T-helper 17 cell (primary cell): ENCODE measurements at places on chromosomes 2 and 18. TPM values are rescaled to one million over a fixed set of nuclear protein-coding genes. Genes with fewer than 3 reads are reported as not detected.

DNA sequence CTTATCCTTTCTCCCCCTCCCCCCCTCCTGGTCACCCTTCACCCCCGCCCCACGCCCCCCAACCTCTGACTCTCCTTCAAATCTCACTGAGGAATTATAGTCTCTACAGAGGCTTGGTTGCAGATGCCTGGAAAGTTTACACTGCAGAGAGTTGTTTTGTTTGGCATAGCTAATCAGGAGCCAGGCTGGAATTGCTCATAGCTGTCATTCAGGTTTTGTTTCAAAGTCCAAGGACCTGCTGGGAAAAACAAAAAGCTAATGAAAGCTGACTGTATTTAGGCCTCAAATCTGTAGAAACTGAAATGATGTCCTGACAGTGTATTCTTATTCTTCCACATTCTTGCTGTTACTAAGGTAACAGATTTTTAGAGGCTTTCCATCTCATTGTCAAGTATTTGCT, 22.6 kb downstream of the GREB1L start:
- H3K27me3 ChIP-seq, result peaks cover 22% of the 10 kb centered on the region
- H3K4me1 ChIP-seq, result no peaks in the 10 kb centered on the region
- H3K36me3 ChIP-seq, result no peaks in the 10 kb centered on the region
- H3K4me3 ChIP-seq, result no peak overlapping the region
- DNase-seq, result no peak

DNA sequence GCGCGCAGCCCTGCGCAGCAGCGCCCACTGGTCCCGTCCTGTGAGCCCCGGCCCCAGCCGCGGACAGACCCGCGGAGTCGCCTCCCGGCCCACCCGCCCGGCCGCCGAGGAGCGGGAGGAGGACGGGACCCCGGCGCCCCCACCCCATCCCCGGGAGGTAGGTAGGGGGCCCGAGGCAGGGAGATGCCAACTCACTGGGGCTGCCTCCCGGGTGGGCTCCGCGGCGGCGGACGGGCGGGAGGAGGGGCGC, 160 bp downstream of the SPTBN1 start:
- H3K36me3 ChIP-seq, result peaks cover 2% of the 10 kb centered on the region
- no peak overlapping the region for H3K27ac ChIP-seq
- peak overlapping the region; percentile 86 for H3K4me3 ChIP-seq
- peaks cover 48% of the 10 kb centered on the region for H3K27me3 ChIP-seq

The SALL3 gene
- not detected for total RNA-seq

- H3K27me3 ChIP-seq, result peaks cover 22% of the 10 kb centered on the region
- no peaks in the 10 kb centered on the region for H3K4me1 ChIP-seq
- no peak overlapping the region for H3K4me3 ChIP-seq
- no peaks in the 10 kb centered on the region for H3K36me3 ChIP-seq
- H3K27ac ChIP-seq, result no peak overlapping the region
- no peak for DNase-seq
These were observed 122.3 kb upstream of the SIX2 start for GRCh38 chr2:45131587-45131986.

- DNase-seq, result no peak
- no peak overlapping the region for H3K4me3 ChIP-seq
- no peaks in the 10 kb centered on the region for H3K4me1 ChIP-seq
- H3K36me3 ChIP-seq, result no peaks in the 10 kb centered on the region
- H3K27ac ChIP-seq, result no peak overlapping the region
These were observed 216.8 kb upstream of the HNMT start for GRCh38 chr2:137747509-137747908.

GRCh38 chr2:158753641-158754611, 41.2 kb upstream of the DAPL1 start:
- H3K4me1 ChIP-seq, result peaks cover 3% of the 10 kb centered on the region
- no peaks in the 10 kb centered on the region for H3K36me3 ChIP-seq

DNA sequence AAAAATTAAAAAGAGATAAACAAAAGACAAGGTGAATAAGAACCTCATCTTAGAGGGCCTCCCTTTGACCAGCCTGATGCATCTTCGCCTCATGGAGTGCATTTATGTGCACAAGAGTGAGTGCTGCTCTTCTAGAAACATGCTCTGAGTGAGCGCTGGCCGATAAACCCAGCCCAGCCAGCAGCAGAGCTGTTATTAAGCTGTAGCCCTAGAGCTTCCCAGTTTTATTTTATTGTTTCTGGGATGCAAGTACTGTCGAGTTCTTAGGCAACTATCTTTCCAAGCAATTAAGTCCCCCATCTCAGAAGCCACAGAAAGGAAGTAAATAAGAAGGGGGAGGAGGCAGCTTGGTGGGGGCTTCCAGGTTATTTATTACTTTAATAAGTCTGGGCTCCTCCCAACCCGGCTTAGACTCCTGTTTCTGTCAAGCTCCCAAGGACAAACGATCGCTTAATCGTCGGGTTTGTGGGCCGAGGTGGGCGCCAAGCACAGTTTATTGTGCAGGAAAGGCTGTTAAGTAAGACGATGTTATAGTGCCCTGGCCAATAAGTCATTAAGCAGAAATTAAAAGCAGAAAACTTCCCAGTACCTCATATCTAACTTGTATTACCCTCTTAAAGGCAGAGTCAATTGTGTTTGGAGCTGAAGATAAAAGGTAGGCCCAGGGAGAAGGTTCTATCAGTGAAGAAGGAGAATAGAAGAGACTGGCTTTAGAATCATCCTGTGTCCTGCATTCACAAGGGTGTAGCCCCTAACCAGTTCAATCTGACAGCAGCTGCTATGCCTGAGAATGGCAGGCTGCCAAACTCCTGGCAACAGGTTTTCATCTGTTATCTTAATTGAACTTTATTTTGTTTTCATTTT, 176.3 kb downstream of the PIK3C3 start:
- H3K27ac ChIP-seq, result no peak overlapping the region
- H3K4me3 ChIP-seq, result no peak overlapping the region
- H3K4me1 ChIP-seq, result peaks cover 2% of the 10 kb centered on the region
- DNase-seq, result no peak
- peaks cover 3% of the 10 kb centered on the region for H3K36me3 ChIP-seq
- no peaks in the 10 kb centered on the region for H3K27me3 ChIP-seq

The CCDC178 gene
- total RNA-seq, result not detected

- H3K27ac ChIP-seq, result peak overlapping the region; percentile 88
- H3K36me3 ChIP-seq, result peaks cover 2% of the 10 kb centered on the region
- peak overlapping the region; percentile 90 for H3K4me3 ChIP-seq
- peaks cover 22% of the 10 kb centered on the region for H3K4me1 ChIP-seq
These were observed 678 bp upstream of the VAPA start for GRCh38 chr18:9913151-9913525.

DNA sequence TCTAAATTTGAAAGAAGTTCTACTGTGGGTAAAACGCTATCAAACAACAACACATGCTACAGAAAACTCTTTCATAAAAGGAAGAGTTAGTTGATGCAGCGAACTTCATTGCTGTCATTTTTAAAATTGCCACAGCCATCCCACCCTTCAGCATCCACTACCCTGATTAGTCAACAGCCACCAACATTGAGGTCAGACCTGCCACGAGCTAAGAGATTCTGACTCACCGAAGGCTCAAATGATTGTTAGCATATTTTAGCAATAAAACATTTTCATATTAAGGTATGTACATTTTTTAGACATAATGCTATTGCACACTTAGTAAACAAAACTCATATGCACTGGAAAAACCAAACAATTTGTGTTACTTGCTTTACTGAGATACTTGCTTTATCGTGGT, 347.1 kb downstream of the CLIP4 start:
- peaks cover 44% of the 10 kb centered on the region for H3K27me3 ChIP-seq
- no peak overlapping the region for H3K4me3 ChIP-seq
- DNase-seq, result no peak

DNA sequence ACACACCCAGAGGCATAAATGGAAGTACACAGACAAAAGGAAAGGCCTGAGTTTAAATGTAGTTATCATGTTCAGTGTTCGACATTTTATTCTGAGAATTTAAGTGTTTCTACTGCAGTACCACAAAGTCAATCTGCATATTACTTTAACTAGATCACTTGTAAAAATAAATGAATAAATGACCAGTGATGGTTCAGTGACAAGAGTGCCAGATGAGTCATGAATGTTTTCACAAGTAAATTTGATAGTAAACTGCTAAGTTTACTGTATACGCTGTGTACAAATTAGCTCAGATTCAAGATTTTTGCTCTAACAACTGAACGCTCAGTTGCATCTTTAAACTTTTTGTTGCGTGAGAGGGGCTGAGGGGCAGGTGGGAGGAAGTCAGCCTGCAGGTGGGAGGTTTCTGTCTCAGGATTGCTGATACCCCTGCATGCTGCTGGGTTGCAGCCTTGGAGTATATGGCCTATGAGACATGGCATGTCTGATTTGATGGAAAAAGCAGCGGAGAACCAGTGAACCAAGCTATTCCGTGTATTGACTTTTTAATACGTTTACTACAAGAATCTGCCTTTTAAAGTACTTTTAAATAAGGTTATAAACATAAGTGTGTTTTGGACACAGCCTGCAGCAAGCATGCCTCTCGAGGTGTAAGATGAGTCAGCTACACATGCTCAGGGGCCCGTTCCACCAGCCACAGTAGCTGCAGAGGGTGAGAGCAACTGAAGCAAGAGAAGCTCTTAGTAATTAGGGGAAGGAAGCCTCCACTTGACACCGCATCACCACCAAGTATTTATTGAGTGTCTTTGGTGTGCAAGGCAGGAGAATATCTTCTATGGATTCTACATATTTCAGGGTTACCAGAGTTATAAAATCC, 245.1 kb downstream of the NEDD4L start:
- H3K27ac ChIP-seq, result no peak overlapping the region
- DNase-seq, result no peak
- peaks cover 2% of the 10 kb centered on the region for H3K36me3 ChIP-seq
- H3K4me3 ChIP-seq, result no peak overlapping the region
- peaks cover 20% of the 10 kb centered on the region for H3K27me3 ChIP-seq

DNA sequence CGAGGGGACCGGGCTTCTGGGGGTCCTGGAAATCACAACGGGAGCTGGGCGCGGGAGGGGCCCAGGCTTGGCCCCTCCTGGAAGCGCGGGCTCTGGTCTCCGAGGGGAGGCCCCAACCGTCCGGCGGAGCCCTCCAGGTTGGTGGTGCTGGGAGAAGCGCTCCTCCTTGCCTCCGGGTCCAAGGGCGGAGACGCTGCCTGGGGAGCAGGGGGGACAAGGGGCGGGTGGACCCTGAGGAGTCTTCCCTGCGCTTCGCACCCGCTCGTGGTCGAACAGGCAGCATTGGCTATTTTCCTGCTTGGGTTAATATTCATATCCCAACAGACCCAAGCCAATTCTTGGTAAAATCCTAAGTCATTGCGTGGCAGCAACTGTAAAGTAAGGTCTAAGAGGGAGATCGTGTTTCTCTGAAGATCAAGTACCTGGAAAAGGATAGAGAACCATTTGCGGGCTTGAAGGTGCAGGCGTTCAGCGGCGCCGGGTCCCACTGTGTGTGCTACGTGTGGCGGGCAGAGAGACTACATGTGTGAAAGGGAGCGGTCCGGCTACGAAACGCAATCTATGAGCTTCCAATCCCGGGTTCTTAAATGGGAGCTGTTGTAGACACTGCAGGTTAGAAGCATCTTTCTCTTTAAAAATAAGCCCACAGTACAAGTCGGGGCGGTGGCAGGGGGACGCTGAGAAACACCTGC, 805 bp downstream of the CIDEA start:
- H3K4me3 ChIP-seq, result no peak overlapping the region
- DNase-seq, result no peak
- no peaks in the 10 kb centered on the region for H3K36me3 ChIP-seq
- H3K27ac ChIP-seq, result no peak overlapping the region
- peaks cover 4% of the 10 kb centered on the region for H3K4me1 ChIP-seq

DNA sequence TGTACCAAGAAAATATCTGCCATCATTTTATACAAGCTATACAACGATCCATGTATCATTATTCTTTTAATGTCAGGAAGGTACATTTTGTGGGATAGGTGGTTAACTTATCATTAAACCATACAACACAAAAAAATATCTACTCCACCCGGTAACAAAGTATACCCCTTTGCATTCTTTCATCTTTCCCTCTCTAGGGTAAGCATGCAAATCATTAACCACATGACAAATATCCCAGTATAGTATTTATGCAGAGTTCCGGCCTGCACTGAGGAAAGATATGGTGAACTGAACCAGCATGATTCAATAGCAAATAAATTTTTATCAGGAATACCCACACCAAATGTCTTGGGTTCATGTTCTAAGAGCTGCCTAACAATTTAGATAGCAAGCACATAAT, 22.5 kb upstream of the SULT1C2 start:
- H3K36me3 ChIP-seq, result no peaks in the 10 kb centered on the region
- H3K4me3 ChIP-seq, result no peak overlapping the region
- no peak for DNase-seq
- peaks cover 73% of the 10 kb centered on the region for H3K27me3 ChIP-seq
- no peak overlapping the region for H3K27ac ChIP-seq

The DARS1 gene
- total RNA-seq, result 72.1 TPM

- peaks cover 78% of the 10 kb centered on the region for H3K27me3 ChIP-seq
- DNase-seq, result no peak
- H3K4me3 ChIP-seq, result peak overlapping the region; percentile 90
- no peak overlapping the region for H3K27ac ChIP-seq
These were observed 580 bp downstream of the TMEM163 start for GRCh38 chr2:134718023-134718816.

The CYTIP gene
- 286 TPM for total RNA-seq

DNA sequence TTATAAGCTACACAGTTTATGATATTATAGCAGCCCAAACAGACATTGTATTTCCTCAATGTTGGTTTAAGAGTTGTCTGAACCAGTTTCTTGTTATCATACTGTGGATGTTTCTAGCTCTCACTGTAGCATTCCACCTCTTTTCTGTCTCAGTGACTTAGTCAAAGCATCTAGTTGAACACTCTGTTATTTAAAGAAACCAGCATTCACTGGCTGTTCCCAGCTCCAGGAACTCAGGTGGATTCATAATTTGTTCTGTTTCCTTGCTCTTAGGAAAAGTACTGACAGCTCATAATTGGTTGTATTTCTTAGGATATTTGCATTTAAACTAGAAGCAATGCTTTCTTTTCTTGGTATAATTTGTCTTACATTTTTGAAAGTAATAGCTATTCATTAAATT, 17.5 kb downstream of the LRATD1 start:
- H3K27me3 ChIP-seq, result no peaks in the 10 kb centered on the region
- H3K4me1 ChIP-seq, result no peaks in the 10 kb centered on the region
- no peaks in the 10 kb centered on the region for H3K36me3 ChIP-seq
- H3K27ac ChIP-seq, result no peak overlapping the region

The PELI1 gene
- 195 TPM for total RNA-seq

The SLC9A2 gene
- total RNA-seq, result not detected

DNA sequence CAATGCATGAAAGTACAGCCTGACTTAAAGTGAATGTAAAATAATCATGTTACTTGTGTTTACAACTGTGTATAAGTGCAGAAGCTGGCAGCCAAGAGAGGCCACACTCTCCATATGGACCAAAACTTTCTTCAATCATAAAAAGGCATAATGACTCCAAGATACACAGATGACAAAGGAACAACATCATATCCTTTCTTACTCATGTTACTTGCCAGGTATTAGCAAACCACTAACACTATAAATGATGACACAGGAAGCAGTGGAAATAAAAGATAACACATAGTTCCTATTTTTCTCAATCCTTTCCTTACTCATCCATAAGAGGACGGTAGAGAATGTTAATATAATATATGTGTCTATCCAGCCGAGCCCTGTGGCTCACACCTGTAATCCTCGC, 400.0 kb upstream of the CDH2 start:
- H3K27me3 ChIP-seq, result no peaks in the 10 kb centered on the region
- no peaks in the 10 kb centered on the region for H3K36me3 ChIP-seq
- no peak overlapping the region for H3K27ac ChIP-seq
- no peak overlapping the region for H3K4me3 ChIP-seq

- H3K27ac ChIP-seq, result no peak overlapping the region
- H3K4me1 ChIP-seq, result no peaks in the 10 kb centered on the region
- H3K36me3 ChIP-seq, result no peaks in the 10 kb centered on the region
These were observed 1111.6 kb upstream of the ZEB2 start for GRCh38 chr2:145631561-145631960.

GRCh38 chr18:3541549-3542386, 91.8 kb downstream of the TGIF1 start:
- peaks cover 24% of the 10 kb centered on the region for H3K27me3 ChIP-seq
- H3K27ac ChIP-seq, result no peak overlapping the region
- H3K4me3 ChIP-seq, result no peak overlapping the region

The COLEC11 gene
- total RNA-seq, result not detected
